WTC11 (cell line): ENCODE measurements at places on chromosomes 16 and 17.

GRCh38 chr17:36151891-36152638 lies 24.4 kb downstream of the TBC1D3B start:
- DNase-seq, result no peak

GRCh38 chr17:10875430-10875851 lies 37.6 kb upstream of the PIRT start:
- peak; percentile 45 for DNase-seq

- no peak for DNase-seq
These were observed 62.0 kb upstream of the DNAJA2 start for GRCh38 chr16:47035436-47035835.

DNA sequence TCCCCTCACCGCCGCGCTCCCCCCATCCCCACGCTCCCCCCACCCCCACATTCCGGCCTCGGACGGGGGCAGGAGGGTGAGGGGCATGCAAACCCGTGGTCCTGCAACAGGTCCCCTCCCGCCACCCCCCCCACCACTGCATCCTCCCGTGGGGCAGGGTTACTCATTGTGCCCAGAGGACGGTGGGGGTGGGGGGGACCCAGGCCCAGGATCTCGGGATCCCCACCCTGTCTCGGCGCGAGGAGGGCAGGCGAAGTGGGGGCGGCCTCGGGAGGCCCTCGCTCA lies 8.5 kb downstream of the SLC22A31 start:
- peak; percentile 16 for DNase-seq

GRCh38 chr17:46056800-46057304 lies 57.8 kb downstream of the STH start:
- no peak for DNase-seq

- peak; percentile 74 for DNase-seq
These were observed 18.2 kb downstream of the COTL1 start for GRCh38 chr16:84599521-84600202.

- DNase-seq, result no peak
These were observed 20.7 kb upstream of the LRRC37A start for GRCh38 chr17:46274238-46274637.

- DNase-seq, result no peak
These were observed 8.3 kb upstream of the SPPL2C start for GRCh38 chr17:45836047-45837044.

- DNase-seq, result no peak
These were observed 19.1 kb upstream of the CYB5B start for GRCh38 chr16:69405326-69405725.

GRCh38 chr17:39352511-39352910 lies 48.9 kb downstream of the FBXL20 start:
- no peak for DNase-seq

GRCh38 chr16:27549746-27550581 lies at the start of the genes GTF3C1 and KATNIP:
Gene GTF3C1, minus strand, starts transcription at chr16:27549913. Its CDS starts 23 bp downstream, at chr16:27549890.
Gene KATNIP, plus strand, starts transcription at chr16:27550144. Its CDS starts 27 bp downstream, at chr16:27550171.
- peak; percentile 100 for DNase-seq

DNA sequence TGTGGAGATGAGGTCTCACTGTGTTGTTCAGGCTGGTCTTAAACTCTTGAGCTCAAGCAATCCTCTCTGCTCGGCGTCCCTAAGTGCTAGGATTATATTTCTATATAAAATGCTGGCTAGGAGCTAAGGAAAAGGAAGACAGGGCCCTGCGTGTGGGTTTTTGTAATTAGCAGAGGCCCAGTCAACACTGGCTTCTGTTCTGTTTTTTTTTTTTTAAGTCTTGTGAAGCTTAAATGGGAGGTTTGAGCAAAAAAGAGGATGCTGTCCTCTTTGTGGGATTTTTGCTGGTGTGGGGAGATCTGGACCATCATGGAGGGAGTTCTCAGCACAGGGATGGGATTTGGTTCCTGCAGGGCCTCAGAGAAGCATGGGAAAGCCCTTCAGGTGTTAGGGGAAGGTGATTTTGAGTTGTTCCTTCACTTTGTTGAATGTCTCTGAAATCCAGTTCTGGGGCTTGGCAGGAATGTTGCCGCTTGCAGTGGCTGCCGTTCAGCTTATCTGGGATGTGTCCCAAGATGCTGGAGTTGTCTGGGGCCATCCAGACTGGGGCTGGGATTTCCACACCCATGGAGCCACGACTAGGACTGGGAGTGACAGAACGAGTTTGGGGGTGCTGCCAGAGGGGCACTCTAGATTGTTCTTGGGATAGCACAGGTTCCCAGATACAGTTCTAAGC lies 4.2 kb downstream of the PYCARD start:
- DNase-seq, result no peak

DNA sequence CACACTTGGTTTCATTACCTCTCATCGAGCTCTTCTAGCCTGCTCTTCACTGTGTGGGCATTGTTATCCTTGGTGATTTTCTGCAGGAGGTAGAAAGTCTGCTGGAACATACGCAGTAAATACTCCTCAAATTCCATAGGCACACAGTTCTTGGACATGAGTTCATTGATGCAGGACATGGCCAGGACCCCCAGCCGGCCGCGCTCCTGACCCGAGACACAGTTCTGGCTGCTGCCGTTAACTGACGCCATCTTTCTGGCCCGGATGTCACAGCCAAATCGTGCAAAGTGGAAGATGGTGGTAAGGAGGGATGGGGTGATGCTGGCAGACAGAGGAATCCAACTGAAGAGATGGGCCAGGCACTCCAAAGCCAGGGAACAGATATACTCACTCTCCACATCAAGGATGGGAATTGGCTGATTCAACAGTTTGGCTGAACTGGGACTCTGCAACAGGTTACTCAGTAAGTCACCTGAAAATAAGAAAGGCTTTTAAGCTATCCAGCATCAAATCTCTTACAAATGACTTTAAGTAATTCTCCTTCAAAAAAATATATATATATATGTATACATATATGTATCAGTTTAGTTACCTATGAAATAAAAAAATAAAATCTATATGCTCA lies 55.6 kb downstream of the XPO6 start:
- no peak for DNase-seq

GRCh38 chr16:85936816-85937215 lies 37.9 kb downstream of the IRF8 start:
- DNase-seq, result no peak

DNA sequence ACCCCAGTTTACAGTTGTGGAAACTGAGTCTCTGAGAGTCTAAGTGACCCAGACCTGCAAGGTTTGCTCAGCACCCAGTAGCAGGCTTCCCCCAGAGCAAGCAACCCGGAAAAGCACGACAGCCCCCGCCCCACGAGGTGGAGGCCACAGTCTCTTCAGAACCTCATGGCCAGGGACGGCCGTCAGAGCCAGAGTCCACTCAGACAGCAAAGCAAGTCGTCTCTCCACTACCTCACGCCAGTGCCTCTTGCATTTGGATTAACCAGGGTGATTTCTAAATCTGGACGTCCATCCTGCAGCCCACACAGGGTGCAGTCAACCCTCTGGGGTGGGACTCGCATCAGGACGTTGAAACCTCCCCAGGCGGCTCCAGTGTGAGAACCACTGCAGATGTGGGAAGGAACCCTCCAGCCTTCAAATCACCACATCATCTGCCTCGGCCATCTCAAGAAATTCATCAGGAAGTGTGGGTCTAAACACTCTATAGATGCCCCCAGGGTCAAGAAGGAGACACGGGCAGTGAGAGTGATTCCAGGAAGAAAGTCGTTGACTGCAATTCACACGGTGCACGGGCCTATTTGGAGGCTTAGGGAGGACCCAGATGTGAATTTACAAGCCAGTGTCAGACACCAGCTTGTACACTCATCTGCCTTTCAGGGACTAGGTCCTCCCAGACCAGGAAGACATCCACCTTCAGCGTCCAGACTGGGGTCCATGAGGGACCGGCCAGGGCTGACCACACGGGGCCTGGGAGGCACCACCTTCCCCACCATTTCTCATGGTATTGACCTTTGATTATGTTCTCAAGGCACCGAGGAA lies 20.2 kb upstream of the RBFOX3 start:
- DNase-seq, result peak; percentile 3

- DNase-seq, result no peak
These were observed 258.2 kb upstream of the IRX5 start for GRCh38 chr16:54672500-54672899.

DNA sequence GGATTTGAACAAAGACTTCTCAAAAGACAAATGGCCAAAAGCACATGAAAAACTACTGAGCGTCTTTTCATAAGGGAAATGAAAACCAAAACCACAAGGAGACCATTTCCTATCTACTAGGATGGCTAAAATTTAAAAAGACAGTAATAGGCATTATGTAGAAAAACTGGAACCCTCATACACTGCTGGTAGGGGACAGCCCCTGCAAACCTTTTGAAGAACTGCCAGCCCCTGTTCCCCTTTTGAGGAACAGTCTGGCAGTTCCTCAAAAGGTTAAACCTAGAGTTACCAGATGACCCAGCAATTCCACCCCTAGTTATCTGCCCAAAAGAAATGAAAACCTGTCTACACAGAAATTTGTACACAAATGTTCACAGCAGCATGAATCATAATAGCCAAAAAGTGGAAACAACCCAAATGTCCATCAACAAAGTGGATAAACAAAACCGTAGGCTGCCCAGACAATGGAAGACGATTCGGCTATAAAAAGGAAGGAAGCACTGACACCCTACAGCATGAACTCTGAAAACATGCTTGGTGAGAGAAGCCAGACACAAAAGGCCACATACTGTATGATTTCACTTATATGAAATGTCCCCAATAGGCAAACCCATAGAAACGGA lies 22.9 kb downstream of the CDIP1 start:
- no peak for DNase-seq

- no peak for DNase-seq
These were observed 22.4 kb downstream of the CES1 start for GRCh38 chr16:55810451-55810961.

GRCh38 chr16:76963614-76964315 lies 227.2 kb upstream of the MON1B start:
- DNase-seq, result no peak

GRCh38 chr16:88842806-88843205 lies 13.9 kb downstream of the GALNS start:
- DNase-seq, result no peak

DNA sequence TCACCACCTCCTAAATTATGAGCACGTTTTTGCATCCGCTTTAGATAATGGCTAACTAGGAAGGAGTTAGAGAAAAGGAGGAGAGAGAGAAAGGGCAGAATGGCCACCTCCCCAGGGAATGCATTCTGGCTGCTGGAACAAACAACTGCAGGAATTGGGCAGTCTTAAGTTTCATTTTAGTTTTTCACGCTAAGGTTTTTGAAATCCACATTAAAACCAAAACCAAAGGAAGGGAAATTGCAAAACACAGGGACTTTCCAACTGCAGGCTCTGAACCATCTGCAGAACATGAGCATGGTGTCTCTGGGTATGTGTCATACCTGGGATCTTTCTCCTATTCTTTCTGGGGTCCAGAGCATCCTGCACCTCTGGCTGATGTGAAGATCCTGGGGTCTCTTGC lies 12.1 kb upstream of the CCL8 start:
- DNase-seq, result no peak

GRCh38 chr16:72969812-72970211 lies 78.1 kb downstream of the ZFHX3 start:
- DNase-seq, result no peak
